A549 treated with Hydrocortisone at 1 μM for 4 hours (cell line): ENCODE measurements at places on chromosomes 4 and X. TPM values are rescaled to one million over a fixed set of nuclear protein-coding genes. Genes with fewer than 3 reads are reported as not detected.

The OTUD6A gene
- not detected in 5 replicates for total RNA-seq

The USP26 gene
- total RNA-seq, result not detected in 5 replicates

The SAGE1 gene
- total RNA-seq, result not detected in 5 replicates

The ZNF711 gene
- 0.52 to 0.99 TPM (median 0.83 TPM) in 5 replicates for total RNA-seq

The ARSJ gene
- 3.3 to 6.1 TPM (median 4.3 TPM) in 5 replicates for total RNA-seq

The VCX gene
- not detected in 5 replicates for total RNA-seq

The NOA1 gene
- total RNA-seq, result 14.5 to 16.4 TPM (median 15.3 TPM) in 5 replicates

The ZCCHC18 gene
- 0.12 to 0.16 TPM (median 0.13 TPM) in 3 of 5 replicates, not detected in the others for total RNA-seq

The TCEAL5 gene
- total RNA-seq, result 0.11 TPM in 1 of 5 replicates, not detected in the others

The PSAPL1 gene
- 0.26 to 0.40 TPM (median 0.28 TPM) in 5 replicates for total RNA-seq

The TKTL1 gene
- 0.05 to 0.14 TPM (median 0.07 TPM) in 3 of 5 replicates, not detected in the others for total RNA-seq

The WDFY3 gene
- total RNA-seq, result 5.7 to 11.1 TPM (median 7.3 TPM) in 5 replicates

The MAGEB10 gene
- not detected in 5 replicates for total RNA-seq

The CORIN gene
- not detected in 5 replicates for total RNA-seq
